ENCODE measurements at places on chromosomes 12 and 14.

- no peak for DNase-seq
Observed at GRCh38 chr12:102390068-102390467, 90.3 kb downstream of the IGF1 start.

GRCh38 chr12:92866418-92866817 is 62.7 kb downstream of the EEA1 start:
- DNase-seq: no peak

- no peak for DNase-seq
Observed at GRCh38 chr12:122684297-122684813, 18.8 kb downstream of the HCAR2 start.

GRCh38 chr14:104590240-104590965 is 10.8 kb downstream of the C14orf180 start:
- no peak for DNase-seq

GRCh38 chr12:59695379-59695778 is 99.5 kb downstream of the SLC16A7 start:
- DNase-seq: peak; percentile 45

DNA sequence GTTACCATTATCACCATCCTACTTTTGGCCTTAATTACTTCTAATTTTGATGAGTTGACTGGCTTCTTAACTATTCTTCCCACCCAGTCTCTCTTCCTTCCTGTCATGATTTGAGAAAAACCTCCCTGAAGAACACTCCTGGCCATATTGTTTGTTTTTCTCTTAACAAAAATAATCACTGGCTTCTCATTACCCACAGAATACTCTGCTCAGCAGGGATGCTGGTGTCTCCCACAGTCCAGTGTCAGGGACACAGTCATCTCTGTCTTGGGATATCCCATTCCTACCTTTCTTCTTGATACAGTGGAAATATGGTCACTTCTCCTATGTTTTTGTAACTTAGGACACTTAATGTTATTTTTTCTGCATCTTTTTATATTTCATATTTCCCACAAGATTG is 103.7 kb downstream of the SRGAP1 start:
- DNase-seq: no peak

GRCh38 chr12:62862259-62862881 is 72.6 kb downstream of the PPM1H start:
- DNase-seq: peak; percentile 37

- DNase-seq: peak; percentile 24
Observed at GRCh38 chr12:89706986-89707702, 1.5 kb downstream of the ATP2B1 start.

- no peak for DNase-seq
Observed at GRCh38 chr14:106625186-106625585, 1098.8 kb downstream of the TMEM121 start.

- peak; percentile 48 for DNase-seq
Observed at GRCh38 chr14:102545461-102546265, 36.1 kb upstream of the ANKRD9 start.

- DNase-seq: no peak
Observed at GRCh38 chr12:109944561-109945359, 44.7 kb downstream of the TCHP start.

DNA sequence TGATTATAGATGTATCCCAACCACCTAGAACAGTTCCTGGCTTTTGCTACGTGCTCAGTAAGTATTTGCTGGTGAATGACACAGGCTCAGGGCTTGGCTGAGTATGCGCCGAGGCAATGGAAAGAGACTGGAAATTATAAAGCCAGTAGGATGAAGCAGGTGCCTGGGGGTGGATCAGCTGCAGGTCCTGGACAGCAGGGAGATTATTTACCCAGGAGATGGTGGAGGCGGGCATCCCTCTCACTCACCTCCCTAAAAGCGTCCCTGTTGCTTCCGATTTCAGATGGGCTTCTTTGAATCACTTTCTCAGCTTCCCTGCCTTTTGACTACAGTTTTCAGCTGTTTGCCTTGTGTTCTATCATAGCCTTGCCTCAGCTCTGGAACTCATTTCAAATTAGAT is 6.4 kb downstream of the SLC6A13 start:
- no peak for DNase-seq

- peak; percentile 83 for DNase-seq
Observed at GRCh38 chr14:50001151-50001998, 108.5 kb downstream of the ARF6 start.

DNA sequence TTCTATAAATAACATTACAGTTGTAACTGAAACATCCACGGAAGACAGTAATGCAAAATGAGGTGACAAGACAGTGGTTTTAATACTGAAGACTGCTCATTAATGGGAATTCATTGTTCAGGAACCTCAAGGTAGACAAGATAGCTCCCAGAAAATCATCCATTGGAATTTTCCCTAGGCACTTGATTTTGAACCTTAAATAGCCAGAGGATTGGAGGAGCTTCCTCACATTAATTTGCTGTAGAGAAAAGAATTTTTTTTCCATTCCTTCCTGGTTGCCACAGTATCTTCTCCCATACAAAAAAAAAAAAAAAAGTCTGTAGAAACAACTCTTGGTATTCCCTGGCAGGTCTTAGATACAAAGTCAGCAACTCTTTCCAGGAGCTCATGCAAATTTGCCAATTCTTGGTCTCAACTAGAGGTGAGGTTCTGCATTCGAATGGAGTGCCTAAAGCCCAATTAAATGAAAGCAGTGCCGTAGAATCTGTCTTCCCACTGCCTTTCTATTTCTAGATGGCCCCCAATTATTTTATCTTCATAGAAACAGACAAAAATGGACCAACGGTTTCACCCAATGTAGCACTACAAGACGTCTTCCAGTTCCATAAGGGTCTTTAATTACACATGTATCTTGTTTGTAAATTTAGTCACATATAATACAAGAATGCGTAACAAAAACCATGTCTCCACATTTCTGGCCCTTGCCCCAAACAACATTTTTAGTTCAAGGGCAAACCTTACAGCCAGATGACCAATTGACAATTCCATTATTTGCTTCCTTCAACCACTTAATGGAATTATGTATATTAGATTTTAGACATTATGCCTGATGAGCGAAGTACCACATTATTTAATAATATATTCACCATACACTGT is 13.5 kb downstream of the SLC38A2 start:
- DNase-seq: peak; percentile 32

GRCh38 chr12:120734210-120734609 is 8.6 kb downstream of the ACADS start:
- no peak for DNase-seq

DNA sequence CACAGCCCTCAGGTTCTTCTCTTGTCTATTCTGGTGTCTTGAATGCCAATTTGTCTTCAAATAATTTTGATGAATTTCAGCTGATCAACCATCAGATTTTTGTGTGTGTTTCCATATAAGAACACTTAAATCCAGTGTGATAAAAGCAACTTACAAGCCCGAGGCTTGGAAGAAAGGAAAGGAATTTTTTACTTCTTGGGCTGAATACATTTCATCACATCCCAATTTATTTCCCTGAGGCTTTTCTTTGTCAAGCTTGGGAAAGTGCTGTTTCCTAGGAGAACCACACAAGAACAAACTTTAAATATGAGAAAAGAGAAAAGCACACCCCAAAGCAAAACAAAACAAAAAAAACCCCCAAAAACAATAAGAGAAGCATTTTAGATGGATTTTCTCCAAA is 26.6 kb downstream of the GPRC5D start:
- peak; percentile 53 for DNase-seq

GRCh38 chr12:108542320-108542719 is 18.7 kb downstream of the SART3 start:
- DNase-seq: no peak

DNA sequence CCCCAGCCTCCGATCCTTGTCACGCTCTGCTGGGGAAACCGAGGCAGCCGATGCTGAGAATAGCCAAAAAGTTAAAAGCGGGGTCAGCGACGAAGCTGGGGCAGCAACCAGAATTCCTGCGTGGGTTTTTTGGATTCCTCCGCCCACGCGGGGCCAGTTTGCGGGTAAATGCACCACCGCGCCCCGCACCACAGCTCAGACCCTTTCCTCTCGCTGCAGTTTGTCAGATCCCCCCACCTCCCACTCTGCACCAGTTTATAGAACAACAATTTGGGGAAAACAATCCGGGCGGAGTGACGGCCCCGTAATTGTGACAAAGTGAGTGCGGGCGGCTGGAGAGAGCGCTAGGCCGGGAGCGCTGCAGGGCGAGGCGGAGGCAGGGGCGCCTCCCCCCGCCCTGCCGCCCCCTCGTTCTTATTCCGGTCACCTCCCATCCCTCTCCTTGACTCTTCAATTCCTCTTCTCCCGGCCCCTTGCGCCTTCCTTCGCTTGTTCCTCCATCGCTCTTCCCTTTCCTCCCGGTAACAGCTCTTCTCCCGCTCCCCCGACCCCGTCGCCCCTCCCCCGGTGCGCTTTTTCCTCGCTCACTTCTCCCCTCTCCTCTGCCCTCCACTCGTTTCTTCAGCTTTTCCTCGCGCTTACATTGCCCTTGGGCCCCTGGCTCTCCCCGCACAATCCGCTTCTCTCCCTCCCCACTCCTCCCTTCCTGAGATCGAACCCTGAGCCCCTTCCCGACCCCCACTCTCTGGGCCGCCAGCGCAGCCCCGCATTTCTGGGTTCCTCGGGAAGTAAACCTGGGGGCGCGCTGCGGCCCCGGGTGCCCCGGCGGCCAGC is 646 bp upstream of the DNAJC22 start:
- no peak for DNase-seq

All from fibroblast of gingiva (primary cell).